ENCODE measurements at places on chromosomes 6 and 20.

GRCh38 chr6:128914051-128914450 is 31.1 kb downstream of the LAMA2 start:
- no peak for DNase-seq

GRCh38 chr6:169763881-169764280 is 12.5 kb downstream of the ERMARD start:
- no peak for DNase-seq

- no peak for DNase-seq
Observed at GRCh38 chr20:9319687-9320384, 194.6 kb upstream of the LAMP5 start.

- DNase-seq = no peak
Observed at GRCh38 chr6:9948678-9949077, 466.2 kb downstream of the TFAP2A start.

- DNase-seq = no peak
Observed at GRCh38 chr20:2806351-2806701, 5.9 kb upstream of the CPXM1 start.

DNA sequence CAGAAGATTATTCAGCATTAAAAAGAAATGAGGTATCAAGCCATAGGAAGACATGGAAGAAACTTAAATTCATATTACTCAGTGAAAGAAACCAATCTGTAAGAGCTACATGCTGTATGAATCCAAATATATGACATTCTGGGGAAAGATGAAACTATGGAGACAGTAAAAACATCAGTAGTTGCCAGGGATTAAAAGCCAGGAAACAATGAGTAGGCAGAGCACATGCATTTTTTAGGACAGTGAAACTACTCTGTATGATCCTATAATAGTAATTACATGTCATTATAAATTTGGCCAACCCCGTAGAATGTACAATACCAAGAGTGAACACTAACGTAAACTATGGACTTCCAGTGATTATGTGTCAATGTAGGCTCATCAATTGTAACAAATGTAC is 92.8 kb upstream of the RNF217 start:
- no peak for DNase-seq
